Stimulated activated CD4-positive, alpha-beta T cell treated with anti-CD3 and anti-CD28 coated beads, Interleukin-2, amount 100 ng/mL, for 24 hours (primary cell): ENCODE measurements at places on chromosomes 12 and 14.

DNA sequence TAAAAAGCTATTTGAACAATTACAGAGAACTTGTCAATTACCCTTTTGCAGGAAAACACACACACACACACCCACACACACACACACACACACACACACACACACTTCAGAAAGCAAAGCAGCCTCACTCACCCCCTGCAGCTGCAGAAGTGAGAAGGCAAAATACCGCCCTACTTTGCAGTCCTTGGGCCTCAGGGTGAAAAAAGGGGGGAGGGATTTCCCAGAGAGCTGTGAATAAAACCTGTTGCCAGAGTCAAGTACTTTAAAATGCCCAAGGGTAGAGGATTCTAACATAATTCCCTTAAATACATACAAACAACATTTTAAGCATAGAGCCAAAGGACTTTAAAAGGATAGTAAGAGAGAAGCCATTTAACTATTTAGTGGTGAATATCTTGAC lies 285.9 kb downstream of the MDGA2 start:
- DNase-seq = no peak

DNA sequence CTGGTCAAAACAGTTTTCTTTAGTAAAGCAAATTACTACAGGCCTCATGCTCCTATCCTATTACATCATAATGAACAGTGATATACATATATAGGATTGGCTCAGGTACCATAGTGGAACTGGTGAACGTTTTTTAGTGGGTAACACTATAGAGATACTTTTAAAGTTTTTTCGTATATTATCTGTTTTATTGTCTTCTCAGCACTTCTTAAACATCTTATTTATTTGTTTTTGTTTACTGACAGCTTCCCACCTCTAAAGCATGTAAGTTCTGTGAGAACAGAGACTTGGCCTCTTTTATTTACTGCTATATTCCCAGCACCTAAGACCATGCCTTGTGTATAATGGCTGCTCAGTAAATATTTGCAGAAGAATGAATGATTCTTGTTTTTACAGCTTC lies 81.1 kb upstream of the PSMA6 start:
- no peak for DNase-seq

- DNase-seq = no peak
These were observed 1.1 kb upstream of the TUBA1A start for GRCh38 chr12:49189731-49190716.

DNA sequence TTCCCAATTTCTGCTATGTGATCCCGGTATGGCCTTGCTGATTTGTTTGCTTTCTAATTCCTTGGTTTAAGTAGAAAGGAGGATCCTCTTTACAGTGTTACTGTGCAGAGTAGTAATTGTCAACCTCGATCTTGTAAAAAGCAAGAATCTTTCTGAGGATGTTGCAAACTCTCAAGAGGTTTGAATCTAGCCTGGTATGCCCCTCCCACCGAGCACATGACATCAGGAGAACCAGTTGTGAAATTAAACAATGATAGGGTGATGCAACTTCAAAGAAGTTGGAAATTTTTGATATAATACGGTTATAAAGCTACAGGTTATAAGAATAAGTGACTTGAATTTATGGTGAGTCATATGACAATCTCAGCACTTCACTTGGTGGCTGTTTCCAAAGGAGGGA lies 35.0 kb upstream of the FUT8 start:
- no peak for DNase-seq

GRCh38 chr14:104635717-104636116 lies 31.1 kb upstream of the TMEM179 start:
- no peak for DNase-seq

DNA sequence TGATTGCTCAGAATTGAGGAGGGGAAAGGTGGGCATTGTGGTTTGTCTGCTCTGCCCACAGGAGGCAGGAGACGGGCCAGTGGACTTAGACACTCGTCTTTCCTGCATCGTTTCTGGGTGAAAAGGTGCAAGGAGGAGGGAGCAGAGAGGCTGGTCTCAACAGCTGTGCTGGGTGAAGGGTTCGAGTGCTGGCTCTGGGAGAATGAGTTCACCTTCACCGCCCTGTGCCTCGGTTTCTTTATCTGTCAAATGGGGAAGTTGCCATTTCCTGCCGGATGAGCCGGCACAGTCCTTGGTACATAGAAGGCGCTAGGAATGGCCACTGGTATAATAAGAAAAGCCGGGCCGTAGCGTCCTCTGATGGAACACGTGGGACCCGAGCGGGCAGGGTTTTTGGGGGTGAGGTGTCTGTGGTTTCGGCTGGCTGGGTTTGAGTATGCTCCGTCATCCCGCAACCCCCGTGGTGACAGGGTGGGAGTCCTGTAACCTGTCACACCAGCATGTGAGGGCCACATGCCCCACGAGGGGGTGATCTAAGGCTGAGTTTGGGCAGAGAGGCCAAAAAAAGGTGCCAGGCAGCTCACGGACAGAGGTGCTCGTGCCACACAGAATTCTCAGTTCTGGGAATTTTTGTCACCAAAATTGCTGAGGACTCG lies 7.3 kb downstream of the BCL7A start:
- DNase-seq = peak; percentile 30

- no peak for DNase-seq
These were observed 33.7 kb upstream of the SELPLG start for GRCh38 chr12:108667349-108667748.

GRCh38 chr14:21768116-21768874 lies 94.7 kb upstream of the OR4E1 start:
- DNase-seq = no peak

DNA sequence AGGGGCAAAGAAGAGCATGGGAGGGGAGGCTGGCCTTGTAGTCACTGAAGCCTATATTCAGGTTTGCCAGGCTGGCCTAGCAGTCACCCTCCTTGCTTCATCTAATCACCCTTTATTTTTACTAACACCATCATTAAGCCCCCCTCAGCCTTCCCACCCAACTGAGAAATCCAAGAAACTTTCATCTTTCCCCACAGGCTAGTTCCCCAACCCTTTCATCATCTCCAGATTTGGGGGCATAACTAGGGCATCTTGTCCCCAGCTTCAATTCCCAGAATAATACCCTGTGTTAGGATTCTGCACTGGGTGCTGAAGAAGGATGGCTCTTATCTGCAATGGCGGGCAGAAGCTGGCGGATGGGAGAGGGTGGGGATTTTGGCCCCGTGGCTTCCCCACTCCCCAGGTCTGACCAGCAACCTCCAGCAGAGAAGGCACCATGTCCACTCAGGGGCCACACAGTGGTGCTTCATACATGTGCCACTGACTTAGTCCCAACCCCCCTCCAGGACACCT lies 6.9 kb downstream of the PCK2 start:
- DNase-seq = no peak

GRCh38 chr14:67395876-67396189 lies 16.1 kb downstream of the PLEK2 start:
- no peak for DNase-seq

DNA sequence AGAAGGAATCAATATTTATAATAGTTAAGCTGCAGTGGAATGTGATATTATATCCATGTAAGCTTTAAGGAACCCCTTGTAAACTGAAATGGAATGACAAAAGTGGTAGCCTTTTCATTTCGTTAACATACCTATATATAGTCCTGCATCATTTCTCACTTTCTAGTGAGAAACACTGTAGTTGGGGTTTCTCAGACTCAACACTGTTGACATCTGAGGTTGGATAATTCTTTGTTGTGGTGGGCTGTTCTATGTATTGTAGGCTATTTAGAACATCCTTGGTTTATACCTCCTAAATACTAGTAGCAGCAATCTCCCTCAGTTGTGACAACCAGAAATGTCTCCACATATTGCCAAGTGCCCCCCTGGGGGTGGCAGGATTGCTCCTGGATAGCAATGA lies 79.1 kb downstream of the RAD52 start:
- no peak for DNase-seq

- DNase-seq = no peak
These were observed 22.8 kb upstream of the FBXO34 start for GRCh38 chr14:55248411-55248810.

GRCh38 chr14:42140001-42140400 lies 533.3 kb downstream of the LRFN5 start:
- no peak for DNase-seq

DNA sequence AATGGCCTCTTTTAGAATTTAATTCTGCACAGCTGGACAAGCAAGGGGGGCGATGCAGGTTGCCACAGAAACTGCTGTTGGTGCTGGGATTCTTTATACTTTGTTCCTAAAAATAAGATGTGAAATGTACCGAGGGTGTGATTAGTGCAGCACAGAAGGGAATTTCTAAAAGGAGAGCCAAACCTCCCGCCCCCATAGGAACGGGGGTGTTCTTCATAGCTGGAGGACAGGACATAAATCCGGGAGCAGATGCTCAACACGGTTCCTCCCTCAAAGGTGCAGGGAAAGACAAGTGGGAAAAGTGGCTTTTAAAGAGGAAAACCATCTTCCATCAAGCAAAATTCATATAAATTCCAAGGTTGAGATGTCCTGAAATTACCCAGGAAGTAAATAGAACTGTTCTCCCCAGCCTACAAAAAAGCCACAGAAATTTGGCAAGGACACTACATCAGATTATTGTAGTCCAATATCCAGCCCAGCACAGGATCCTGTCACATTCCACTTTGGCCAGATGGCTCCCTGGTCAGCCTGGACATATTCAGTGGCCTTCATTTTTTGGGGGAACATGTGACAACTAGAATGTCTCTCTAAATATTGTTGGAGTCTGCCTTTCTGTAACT lies 51.4 kb upstream of the TMX1 start:
- DNase-seq = no peak
